Effector memory CD4-positive, alpha-beta T cell (primary cell): ENCODE measurements at places on chromosomes 1 and 21.

GRCh38 chr21:45852886-45853400 is 128.6 kb upstream of the COL6A1 start:
- no peak for DNase-seq

- no peak for DNase-seq
Measured at GRCh38 chr1:29356663-29357062, 120.3 kb downstream of the PTPRU start.

DNA sequence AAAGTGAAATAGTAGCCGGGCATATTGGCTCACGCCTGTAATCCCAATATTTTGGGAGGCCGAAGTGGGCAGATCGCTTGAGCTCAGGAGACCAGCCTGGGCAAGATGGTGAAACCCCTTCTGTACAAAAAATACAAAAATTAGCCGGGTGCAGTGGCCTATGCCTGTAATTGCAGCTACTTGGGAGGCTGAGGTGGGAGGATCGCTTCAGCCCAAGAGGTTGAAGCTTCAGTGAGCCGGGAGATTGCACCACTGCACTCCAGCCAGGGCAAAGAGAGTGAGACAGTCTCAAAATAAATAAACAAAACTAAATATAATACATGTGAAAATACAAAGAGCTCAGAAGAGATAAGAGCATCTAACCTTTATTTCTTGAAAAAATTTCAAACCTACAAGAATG is 2.3 kb upstream of the MSTO1 start:
- DNase-seq: no peak

- no peak for DNase-seq
Measured at GRCh38 chr1:13703128-13703513, 3.1 kb downstream of the PRDM2 start.

- DNase-seq: no peak
Measured at GRCh38 chr1:27752360-27752759, 20.7 kb upstream of the STX12 start.

- DNase-seq: no peak
Measured at GRCh38 chr1:27705545-27705944, 20.2 kb upstream of the FAM76A start.

DNA sequence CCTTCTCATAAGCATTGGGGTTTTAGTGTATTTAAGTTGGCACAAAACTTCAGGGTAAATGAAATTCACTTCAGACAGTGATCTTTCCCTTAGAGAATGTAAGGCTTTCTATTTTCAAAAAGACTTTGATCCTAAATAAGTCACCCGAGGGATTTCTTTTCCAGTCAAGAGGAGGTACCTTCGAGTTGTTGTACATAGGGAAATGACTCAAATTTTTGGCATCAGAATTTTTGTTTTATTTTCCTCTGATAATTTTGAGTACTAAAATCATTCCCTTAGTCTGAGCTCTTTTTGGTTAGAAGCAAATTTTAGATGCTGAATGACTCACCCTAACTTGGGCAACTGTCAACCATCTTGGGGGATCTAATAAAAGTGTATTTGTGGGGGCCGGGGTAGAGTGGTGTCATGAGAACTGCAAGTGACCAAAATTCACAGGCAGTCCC is 193.9 kb downstream of the DHRS3 start:
- no peak for DNase-seq

GRCh38 chr1:33005117-33005837 is 31.4 kb downstream of the AK2 start:
- no peak for DNase-seq

- no peak for DNase-seq
Measured at GRCh38 chr1:147736883-147737282, 23.5 kb downstream of the GJA5 start.

DNA sequence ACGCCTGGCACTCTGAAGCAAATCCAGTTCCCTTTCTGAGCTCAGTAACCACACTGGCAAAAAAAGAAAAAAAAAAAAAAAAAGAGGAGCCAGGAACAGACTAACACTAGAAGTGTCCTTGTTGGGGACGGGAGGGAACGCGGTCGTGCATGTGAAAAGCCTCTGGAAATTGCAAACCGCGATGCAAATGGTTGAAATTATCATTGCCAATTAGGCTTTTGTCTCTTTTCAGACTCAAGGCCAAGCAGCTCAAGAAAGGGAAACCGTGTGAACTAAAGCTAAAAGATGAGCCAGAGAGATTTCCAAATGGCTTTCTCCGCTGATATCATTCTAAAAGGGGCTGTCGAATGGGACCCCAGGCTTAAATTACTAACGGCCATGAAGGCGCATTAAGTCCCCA is 13.5 kb downstream of the TRABD2B start:
- DNase-seq: no peak

- DNase-seq: no peak
Measured at GRCh38 chr1:177799746-177800145, 170.1 kb downstream of the SEC16B start.

DNA sequence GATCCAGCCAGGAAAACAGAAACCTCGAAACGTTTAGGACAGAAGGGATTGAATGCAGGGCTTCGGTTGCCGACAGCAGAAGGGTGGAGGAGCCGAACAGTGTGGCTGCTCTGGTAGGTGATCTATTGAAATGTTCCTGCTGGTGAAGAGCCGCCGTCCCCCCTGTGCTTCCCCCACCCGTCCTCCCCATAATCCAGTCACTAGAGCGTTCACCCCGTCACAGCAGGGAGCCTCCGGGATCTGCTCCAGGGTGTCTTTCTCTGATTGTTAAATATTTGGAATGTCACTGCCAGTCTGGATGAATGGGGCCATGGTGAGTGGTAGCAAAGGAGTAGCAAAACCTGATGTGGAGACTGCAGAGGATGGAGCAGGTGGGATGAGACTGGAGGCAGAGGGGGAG is 255.1 kb upstream of the CSF3R start:
- DNase-seq: no peak

DNA sequence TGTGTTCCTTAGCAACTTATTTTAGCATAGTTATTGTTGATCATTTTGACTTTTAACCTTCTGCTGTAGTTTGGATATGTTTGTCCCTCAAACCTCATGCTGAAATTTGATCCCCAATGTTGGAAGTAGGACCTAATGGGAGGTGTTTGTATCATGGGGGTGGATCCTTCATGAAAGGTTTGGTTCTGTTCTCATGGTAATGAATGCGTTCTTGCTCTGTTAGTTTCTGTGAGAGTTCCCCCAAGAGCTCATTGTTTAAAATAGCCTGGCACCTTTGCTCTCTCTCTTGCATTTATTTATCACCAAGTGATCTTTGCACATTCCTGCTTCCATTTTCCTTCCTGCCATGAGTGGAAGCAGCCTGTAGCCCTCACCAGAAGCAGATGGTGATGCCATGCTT is 372.1 kb upstream of the VAMP3 start:
- no peak for DNase-seq

GRCh38 chr1:173506437-173506836 is 29.3 kb downstream of the PRDX6 start:
- DNase-seq: no peak

GRCh38 chr1:2067981-2068380 is 17.8 kb downstream of the PRKCZ start:
- DNase-seq: no peak

DNA sequence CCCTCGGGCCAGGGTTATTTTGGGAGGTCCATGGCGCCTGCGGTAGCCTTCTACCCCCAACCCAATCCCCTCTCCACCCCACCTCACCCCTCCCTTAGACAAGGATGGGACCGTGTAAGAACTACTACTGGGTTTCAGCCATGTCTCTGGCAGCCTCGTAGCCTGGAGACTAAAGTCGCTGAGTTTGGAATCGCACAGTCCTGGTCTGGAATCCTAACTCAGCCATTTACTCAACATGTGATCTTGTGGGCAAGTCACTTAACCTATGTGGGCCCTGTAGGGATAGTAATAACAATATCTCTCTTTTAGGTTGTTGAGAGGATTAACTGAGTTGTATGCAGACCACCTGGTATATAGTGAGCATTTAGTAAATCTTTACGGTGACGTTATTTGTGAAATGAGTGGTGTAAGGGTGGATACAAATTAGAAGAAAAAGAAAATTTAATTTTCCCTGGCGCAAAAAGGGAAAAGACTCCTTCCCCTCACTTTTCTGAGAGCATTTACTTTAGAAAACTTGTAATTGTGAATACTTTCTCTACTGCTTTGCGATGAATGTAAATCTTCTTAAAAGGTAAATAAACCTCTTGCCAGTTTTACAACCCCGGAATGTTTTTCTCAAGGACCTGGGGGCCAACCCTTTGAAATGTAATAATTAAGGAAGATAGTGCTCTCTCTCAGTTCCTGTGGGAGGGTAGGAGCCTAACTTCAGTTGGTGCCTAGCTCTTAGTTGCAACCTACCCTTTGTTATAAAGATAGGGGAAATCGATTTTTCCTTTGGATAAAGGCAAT is 615 bp upstream of the MRPS15 start:
- DNase-seq: no peak

- no peak for DNase-seq
Measured at GRCh38 chr21:31284797-31285397, 59.2 kb downstream of the TIAM1 start.

DNA sequence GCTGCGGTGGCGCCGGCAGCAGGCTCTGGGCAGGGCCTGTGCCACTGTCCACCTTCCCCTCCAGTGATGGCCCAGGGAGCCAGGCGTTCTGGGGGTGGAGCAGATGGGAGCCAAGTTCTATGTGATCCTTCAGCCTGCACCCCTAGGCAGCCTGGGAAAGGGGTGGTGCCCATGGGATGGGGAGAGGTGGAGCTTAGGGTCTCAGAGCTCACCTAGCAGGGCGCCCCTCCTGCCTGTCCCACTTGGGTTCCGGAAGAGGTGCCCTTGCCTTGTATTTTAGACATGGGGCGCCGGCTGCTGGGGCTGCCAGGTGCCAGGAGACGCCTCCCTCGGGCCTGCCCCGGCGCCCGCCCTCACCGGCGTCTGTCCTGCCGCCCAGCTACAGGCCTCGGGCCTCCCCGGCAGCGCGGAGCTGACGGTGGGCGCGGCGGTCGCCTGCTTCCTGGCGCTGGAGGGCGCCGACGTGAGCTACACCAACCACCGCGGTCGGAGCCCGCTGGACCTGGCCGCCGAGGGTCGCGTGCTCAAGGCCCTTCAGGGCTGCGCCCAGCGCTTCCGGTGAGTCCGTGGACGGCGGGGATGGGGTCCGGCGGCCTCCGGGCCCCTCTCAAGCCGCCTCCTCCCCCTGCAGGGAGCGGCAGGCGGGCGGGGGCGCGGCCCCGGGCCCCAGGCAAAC is 3.1 kb upstream of the MMP23B start:
- no peak for DNase-seq

DNA sequence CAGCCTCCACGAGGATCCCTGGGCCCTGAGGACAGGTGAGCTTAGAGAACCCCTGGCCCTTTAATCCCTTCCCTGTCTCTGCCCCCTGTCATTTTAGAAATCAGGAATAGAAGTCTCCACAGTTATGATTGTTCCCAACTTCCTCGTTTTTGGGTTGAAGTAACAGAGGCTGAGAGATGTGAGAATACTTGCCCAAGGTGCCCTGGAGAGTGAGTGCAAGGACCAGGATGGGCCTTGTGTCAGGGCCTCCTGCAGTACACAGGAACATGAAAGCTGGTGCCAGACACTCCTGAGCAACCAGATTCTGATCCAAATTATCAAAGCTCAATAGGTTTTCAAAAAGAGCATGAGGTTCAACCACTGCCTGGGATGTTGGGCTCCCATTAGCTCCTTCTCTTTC is 10.1 kb downstream of the HLX start:
- no peak for DNase-seq

GRCh38 chr1:77977989-77978292 is 931 bp downstream of the FUBP1 start:
- no peak for DNase-seq

- DNase-seq: no peak
Measured at GRCh38 chr1:14165371-14165801, 433.1 kb upstream of the KAZN start.
